ENCODE measurements at places on chromosomes 13 and 19.

DNA sequence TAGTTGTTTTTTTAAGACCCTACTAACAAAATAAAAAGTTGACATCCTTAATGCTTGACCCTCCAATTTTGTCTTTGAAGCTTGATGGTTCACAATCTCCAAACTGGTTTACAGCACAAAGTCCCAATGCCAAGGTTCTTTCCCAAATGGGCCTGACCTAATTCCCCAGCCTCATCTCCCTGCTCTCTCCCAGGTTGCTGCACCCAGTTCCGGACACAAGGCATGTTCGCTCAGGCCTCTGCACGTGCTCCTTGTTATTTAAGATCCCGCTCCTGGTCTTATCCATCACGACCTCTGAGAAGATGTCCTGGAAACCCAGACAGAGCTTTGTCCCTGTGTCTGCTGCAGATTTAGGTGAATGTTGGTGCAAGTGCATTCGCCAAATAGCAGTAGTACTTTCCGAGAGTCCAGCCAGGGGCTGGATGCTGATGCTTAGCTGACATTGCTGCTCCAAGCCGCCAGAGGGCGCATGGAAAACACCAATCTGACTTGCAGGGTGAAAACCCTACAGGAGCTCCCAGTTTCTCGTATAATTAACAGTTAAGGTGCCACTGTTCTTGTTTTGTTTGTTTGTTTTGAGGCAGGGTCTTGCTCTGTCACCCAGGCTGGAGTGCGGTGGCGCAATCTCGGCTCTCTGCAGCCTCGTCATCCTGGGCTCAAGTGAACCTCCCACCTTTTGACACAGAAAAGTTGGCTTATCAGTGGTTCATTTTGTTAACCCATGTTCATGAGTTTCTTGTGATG is 18.5 kb downstream of the LYPD3 start:
- DNase-seq: peak; percentile 58

DNA sequence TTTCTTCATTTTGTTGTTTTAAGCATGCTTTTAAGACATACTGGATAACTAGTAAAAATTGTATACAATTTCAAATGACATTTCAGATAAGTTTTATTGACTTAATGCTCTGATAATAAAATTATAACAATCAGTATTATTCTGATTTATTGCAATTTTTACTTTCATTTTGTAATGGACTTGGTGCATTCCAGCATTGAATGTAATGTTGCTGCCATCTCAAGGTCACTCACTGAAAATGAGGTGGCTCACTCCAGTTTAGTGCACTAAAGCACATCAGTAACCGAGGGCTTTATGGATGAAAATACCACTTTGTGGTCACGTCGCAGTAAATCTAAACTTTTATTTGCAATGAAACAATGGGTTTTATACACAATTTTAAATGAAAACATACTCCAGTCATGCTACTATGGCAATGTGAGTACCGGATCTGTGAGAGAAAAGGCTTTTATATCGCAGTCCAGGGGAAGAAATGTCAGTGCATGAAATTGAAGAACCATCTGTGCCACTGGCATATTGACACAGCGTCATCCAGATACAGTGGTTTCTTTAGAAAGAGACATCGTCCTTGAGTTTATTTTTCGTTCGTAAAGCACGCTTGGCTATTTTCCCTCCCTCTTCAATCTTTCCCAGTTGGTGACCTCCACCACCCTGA is 20.7 kb upstream of the ZNF507 start:
- DNase-seq: no peak

GRCh38 chr13:89755729-89756492 is 1591.6 kb upstream of the MIR17HG start:
- no peak for DNase-seq

DNA sequence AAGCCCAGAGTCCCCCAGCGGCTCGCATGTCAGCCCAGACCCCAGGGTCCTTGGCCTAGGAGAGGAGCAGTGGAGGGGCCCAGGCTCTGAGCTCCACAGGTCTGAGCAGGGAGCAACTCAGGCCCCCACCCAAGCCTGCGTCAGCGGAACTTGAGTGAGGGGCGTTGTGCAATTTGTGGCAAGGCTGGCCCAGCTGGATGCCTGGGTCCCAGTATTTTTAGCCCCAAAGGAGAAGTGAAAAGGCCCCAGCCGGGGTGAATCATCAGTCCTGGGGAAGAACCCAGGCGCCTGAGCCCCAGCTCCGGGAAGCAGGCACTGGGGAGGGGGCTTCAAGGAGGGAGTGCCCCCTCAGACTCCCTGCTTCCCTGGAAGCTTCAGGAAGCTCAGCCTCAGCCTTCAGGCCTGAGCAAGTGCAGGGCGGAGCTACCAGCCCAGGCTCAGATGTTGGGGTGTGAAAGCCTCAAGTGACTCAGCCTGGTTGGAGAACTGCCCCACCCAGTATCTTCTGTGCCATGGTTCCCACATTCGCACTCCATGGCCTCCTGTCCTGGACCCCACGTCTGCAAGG is 7.2 kb downstream of the MED29 start:
- DNase-seq: peak; percentile 23

- no peak for DNase-seq
These were observed 30.0 kb upstream of the DLEU7 start for GRCh38 chr13:50873467-50873866.

DNA sequence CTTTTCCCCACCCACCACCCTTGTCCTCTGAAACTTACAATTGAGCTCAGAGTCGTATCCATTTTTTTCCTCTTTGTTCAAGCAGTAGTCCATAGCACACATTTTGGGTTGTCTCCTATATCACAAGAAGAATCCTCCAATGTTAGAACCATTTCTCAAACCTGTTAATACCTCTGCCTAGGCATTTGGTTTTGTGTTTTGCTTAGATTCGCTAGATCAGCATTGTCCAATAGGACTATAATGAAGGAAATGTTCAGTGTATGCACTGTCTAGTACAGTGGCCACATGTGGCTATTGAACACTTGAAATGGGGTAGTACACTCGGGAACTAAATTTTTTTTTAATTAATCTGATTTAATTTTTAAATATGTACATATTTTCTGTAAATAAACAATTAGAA is 12.6 kb downstream of the DPY19L3 start:
- no peak for DNase-seq

All from stimulated activated CD4-positive, alpha-beta T cell treated with anti-CD3 and anti-CD28 coated beads, Interleukin-1b, Interleukin-23, amount 100 ng/mL, for 1 hour (primary cell).